ENCODE measurements at places on chromosomes 4 and X.

- no peak for DNase-seq
These were observed 237.6 kb downstream of the FSTL5 start for GRCh38 chr4:161926033-161926828.

DNA sequence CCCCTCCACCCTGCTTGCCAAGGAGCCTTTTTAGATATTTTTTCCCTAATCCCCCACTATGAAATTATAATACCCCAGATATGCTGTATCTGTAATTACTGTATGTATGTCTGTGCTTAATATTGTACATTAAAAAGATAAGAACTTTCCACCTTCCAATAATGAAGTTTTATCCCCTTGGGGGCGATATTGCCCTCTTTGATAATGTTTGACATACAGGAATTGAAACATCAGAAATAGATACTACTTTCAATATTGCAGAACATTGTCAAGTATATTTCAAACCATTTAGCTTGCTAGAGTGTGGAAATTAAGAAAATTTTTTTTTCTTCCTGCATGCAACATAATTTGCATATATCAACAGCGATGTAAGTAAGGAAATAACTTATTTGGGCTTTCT is 58.9 kb downstream of the NAF1 start:
- no peak for DNase-seq

DNA sequence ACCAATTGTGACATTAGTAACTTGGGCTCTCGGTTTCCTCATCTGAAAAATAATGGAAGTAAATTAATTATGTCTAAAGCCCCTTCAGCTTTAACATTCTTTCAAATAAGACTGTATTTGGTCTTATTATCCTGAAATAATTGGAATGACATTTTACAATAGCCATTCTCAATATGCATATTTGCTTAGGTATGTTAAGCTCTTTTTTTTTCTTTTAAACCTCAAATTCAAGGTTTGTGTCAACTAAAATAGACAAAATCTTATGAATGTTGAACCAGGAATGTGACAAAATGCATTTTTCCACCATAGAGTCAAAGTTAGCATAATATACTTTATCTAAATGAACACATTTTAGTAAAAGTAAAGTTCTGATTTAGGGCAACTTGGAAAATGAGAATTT is 34.4 kb upstream of the TET2 start:
- DNase-seq: no peak

DNA sequence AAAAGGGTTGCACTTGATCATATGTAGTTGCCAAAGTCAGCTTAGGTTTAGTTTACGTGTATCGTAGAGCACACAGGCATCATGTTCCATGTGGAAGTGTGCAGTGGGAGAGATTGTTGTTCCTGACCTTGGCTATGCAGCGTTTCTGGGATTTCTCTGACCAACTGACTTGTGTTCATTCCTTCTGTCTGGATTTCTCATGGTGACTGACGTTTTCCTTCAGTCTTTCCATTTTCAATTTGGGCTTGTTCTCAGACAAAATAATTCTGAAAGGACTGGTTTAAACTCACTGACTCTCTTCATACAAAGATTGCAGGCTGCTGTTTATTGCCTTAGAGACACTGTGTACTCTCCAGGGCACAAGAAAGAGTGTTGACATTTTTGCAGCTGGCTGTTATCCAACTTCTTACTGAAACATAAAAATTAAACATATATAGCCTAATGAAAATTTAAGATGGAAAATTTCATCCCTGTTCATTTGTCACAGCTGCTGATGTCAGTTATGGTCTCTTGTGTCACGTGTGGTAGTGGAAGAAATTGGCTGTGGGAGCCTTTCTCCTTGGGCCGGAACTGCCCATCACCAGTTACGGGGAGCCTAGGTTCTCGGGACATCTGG is 95.4 kb downstream of the TNIP2 start:
- no peak for DNase-seq

GRCh38 chr4:171947400-171947799 is 134.2 kb downstream of the GALNTL6 start:
- DNase-seq: no peak

GRCh38 chr4:138267835-138268234 is 25.7 kb upstream of the SLC7A11 start:
- no peak for DNase-seq

DNA sequence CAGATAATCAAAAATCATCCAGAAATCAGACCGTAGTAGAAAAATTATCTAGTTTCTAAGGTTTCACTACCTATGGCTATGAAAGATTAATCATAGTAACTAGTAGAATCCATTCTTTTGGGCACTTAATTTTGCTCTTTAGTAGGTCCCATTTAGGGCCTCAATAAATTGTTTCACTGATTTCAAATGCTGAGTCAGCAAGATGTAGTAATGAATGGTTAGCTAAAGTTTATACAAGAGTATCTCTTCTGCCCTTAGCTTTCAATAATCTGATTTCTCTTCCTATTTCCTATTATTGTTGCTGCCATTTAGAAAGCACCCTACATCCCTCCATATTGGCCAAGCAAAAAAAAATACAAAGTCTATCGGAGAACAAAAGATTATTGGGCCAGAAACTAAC is 283.2 kb upstream of the PCDH10 start:
- DNase-seq: no peak
